ENCODE measurements at places on chromosomes 5 and 9.

DNA sequence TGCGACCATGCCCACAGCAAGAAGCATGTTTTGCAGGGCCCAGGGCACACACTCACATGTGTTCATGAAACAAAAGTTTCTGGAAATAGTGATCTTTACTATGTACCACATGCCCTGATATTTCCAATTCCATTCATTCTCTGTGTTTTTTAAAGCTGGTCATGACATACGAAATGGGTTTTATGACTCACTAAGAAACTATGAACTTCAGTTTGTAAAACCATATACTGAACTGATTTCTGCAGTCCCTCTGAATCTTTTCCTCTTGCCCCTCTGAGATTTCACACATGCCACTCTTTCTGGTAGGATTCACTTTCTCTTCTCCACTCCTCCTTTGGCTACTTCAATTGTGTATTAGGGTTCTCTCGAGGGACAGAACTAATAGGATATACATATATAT lies 416.1 kb upstream of the TRPC7 start:
- DNase-seq, result peak; percentile 25

DNA sequence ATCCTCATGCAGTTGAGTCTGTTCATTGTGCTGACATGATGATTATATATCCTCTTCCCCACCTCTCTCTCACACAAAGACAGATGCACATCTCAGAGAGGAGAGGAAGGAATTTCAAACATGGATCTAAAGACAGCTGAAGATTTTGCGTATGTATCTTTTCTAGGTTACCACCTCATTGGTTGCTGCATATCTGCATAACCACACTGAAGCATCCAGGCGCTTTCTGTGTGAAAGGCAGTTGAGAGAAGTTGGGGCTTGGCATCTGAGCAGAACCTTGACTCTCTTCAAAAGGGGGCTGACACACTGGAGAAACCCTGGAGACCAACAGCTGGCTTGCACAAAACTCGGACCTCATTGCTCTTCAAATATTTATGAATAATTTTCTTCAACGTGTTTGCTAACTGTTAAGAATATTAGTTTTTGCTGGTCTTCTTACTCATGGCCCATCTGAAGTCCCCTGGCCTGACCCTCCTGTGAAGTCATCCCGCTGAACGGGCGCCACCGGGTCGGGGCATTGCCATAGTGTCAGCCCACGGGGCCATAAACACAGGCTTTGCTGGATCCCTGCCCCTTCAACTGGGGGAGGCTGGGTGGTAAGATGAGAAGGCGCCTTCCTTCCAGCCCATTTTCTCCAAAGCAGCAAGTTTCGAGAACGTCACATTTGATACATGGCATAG lies 593.2 kb upstream of the CLINT1 start:
- DNase-seq, result no peak

DNA sequence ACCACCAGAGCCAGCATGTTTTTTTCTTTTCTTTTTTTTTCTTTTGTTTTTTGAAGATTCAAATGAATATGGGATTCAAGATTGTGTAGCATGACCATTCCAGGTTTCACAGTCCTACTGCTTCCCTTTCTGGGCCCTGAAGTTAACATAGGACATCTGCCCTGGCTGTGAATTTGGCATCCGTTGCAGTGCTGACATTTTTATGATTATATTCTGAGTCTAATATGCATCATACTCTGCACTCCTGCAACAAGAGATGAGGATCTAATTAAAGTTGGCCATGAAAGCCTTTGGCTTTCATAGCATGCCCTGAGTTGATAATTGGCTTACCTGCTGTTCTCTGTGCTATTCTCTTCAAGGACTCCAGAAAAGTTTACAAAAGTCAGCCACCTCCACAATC lies 29.8 kb downstream of the C5orf22 start:
- DNase-seq, result no peak

DNA sequence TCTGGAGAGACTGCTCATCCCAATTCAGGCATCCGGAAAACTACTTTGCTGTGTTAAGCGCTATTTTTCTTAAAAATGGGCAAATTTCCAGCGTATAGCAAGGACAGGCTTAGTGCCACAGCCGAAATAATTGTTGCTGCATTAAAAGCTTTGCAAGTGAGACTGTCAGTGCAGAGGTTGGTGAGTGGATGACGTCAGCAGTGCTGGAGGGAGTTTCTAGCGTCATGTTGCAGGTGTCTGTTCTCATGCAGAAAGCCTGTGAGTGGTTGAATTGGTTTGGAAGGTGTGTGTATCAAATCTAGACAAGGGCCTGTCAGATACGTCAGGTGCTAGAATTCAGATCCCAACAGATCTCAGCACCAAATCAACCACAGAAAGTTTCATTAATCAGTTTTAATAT lies 204.4 kb downstream of the TRIO start:
- DNase-seq, result no peak

- DNase-seq, result no peak
Measured at GRCh38 chr9:12889402-12890106, 114.7 kb downstream of the LURAP1L start.

- no peak for DNase-seq
Measured at GRCh38 chr9:128192601-128193371, 1.4 kb upstream of the CIZ1 start.

- no peak for DNase-seq
Measured at GRCh38 chr5:146622391-146622790, 106.4 kb upstream of the GPR151 start.

DNA sequence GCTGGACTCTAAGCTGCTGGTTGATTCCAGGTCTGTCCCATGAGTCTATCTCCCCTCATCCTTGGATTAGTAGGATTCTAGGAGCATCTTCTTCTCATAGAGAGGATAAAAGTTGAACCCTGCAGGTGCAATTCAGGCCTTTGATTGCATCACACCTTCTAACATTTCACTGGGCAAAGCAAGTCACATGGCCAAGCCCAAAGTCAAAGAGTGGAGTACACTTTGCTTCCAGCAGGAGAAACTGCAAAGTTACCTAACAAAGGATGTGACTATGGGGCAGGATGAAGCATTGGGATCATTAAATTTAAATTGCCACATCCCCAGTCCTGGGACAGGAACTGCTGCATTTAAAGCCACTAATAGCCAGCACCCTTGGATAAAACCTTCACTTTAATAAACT lies 51.0 kb upstream of the EGFLAM start:
- DNase-seq, result no peak
